ENCODE measurements at places on chromosomes 4 and X.
A peak's percentile ranks its signal among the peaks of the same experiment; 100 is the strongest.

GRCh38 chr4:111836601-111837000 lies 308.7 kb upstream of the FAM241A start:
- no peak for DNase-seq

DNA sequence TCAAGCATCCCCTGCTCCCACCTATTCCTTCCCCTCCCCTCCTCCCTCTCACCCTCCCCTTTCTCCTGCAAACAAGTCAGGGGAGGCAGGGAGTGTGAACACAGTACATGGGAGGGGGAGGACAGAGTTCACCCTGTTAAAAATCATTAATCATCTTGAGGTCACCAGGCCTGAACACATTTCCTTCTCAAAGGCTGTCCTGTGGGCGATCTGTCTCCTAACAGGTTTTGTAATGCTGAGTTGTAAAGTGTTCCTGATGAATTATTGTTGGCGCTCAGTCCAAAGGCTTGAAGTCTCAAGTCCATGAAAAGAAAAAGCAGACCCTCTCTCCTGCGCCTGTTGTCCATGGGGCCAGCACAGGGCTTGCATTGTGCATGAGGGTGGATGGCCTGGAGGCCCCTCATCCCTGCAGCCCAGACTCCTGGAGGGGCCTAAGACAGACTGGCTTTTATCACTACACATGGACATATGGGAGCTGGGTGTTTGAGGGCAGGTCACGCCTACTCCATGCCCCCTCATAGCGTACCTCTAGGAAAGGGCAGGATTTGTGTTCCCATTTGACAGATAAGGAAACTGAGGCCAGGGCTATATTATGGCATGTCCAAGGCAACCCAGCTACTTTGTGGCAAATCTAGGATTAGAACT lies 189.1 kb downstream of the RAB28 start:
- DNase-seq, result no peak

GRCh38 chr4:5711479-5712184 lies 631 bp downstream of the EVC start:
- peak; percentile 58 for DNase-seq

- no peak for DNase-seq
Measured at GRCh38 chr4:62640296-62640695, 1440.2 kb downstream of the ADGRL3 start.

DNA sequence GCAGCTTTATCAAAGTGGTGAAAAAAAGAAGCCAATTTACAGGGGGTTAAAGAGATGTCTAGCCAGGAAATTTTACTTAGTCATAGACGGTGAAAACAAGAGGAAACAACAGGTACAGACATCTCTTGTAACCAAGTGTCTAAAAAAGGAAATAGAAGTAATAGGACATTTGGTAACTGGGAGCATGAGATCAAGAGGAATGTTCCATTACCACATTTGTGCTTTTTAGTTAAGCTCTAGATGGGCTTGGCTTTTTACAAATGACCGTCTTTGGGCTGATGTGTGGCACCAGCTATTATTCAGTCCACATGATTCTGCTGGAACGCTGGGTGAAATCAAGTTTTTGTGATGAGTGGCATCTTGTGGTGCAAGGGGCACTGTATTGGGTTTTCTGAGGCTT lies 179.5 kb downstream of the SMIM20 start:
- DNase-seq, result no peak

DNA sequence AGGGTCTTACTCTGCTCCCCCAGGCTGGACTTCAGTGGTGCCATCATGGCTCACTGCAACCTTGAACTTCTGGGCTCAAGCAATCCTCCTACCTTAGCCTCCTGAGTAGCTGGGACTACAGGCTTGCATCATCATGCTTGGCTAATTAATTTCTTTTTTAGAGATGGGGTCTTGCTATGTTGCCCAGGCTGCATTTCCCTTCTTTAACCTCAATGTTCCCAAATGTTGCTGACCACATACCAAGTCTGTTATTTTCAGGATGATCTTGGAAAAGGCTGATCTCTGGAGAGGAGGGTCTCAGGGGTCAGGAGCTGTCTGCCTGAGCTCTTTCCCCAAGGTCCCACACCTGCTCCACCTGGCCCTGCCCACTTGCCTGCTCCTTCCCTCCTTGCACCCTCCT lies 13.0 kb downstream of the CACNA1F start:
- peak; percentile 2 for DNase-seq

- DNase-seq, result no peak
Measured at GRCh38 chr4:118935819-118936218, 47.2 kb downstream of the SYNPO2 start.

DNA sequence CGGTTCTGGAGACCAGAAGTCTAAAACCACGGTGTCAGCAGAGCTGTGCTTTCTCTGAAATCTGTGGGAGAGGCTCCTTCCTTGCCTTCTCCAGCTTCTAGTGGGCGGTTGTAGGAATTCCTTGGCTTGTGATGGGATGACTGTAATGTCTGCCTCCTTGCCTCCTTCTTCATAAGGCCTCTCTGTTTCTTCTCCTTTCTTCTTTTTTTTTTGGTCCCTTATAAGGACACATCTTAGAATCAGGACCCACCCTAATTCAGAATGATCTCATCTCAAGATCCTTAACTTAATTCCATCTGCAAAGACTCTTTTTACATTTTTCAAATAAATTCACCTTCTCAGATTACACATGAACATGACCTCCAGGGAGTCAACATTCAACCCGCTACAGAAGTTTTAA lies 186.9 kb downstream of the STK32B start:
- no peak for DNase-seq

DNA sequence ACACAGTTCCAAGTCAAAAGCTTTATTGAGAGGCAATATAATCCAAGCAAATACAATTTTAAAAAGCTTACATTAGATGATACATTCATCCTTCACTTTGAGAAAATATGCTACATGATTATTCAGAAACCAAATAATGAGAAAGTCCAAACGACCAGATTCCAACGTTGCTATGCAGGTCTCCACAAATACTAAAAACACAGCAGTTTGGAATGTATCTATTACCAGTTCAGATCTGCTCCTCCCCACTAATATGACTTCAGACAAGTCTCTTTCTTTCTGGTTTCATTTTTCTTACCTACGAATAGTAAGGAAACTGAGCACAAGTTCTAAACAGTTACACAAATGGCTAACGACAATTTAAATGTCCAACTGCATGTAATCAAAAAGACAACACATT lies 9.5 kb downstream of the NAF1 start:
- no peak for DNase-seq

- no peak for DNase-seq
Measured at GRCh38 chr4:4766564-4766963, 92.9 kb upstream of the MSX1 start.

GRCh38 chr4:20368926-20369325 lies 117.2 kb downstream of the SLIT2 start:
- no peak for DNase-seq

DNA sequence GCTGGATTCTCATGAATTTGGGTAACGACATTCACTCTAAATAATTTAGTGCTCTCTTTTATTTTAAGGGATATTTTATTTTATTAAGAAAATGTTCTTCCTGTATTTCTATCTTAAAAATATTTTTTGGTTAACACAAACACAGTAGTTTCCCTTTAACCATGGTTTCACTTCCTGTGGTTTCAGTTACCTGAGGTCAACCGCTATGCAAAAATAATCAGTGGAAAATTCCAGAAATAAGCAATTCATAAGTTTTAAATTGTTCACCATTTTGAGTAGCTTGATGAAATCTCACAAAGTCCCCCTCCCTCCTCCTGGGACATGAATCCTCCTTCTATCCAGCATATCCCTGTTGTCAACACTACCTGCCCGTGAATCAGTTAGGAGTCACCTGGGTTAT lies 71.4 kb downstream of the GBA3 start:
- DNase-seq, result no peak

DNA sequence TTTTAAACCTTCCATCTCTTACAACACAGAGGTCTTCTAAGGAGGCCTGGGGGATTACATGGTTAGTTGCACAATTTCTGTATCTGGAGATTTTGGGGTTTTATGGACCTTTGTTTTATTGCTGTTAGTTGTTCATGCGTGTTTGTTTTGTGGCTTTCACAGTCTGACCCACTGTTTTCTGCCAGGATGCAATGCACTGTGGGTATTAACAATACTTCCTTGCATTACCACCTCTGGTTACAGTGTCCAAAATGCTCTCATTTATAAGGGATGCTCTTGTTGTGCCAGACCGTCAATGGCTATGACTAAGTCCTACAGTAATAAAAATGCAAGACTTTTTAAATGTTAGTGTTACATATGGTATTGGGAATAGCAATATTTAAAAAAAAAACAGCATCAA lies 730.2 kb downstream of the KCTD8 start:
- no peak for DNase-seq

DNA sequence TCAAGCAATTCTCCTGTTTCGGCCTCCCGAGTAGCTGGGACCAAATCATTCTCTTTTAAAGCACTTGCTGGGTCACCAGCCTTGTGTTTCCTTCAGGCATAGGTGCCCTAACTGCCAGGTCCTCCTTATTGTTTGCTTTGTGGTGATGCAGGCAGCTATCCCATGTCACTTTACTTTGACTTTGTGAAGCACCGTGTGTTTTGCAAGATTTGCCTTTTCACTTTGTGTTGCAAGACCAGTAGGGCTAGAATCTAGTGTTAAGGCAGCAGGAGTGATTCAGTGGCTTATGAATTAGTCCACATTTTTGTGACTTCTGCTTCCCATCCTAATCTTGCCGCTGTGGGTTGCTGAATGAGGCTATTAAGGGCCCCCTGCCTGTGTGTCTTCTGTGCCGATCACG lies 20.2 kb downstream of the SYAP1 start:
- no peak for DNase-seq

- DNase-seq, result no peak
Measured at GRCh38 chrX:55522596-55523276, 33.1 kb upstream of the USP51 start.

- DNase-seq, result no peak
Measured at GRCh38 chr4:20393486-20394100, 141.9 kb downstream of the SLIT2 start.

DNA sequence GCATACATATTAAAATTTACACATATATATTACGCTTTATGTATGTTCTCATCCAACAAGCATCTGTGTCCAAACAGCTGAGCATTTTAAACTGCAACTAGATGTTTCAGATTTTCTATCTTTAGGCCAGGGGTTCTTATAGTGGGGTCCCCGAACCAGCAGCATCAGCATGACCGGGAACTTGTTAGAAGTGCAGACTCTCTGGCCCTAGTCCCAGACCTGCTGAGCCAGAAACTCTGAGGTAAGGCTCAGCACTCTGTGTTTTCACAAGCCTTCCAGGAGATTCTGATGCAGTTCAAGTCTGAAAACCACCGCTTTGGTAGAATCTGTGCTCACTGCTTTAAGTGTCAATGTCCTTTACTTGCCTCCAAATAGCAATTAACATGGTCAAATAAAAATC lies 266.2 kb upstream of the CASK start:
- DNase-seq, result no peak

DNA sequence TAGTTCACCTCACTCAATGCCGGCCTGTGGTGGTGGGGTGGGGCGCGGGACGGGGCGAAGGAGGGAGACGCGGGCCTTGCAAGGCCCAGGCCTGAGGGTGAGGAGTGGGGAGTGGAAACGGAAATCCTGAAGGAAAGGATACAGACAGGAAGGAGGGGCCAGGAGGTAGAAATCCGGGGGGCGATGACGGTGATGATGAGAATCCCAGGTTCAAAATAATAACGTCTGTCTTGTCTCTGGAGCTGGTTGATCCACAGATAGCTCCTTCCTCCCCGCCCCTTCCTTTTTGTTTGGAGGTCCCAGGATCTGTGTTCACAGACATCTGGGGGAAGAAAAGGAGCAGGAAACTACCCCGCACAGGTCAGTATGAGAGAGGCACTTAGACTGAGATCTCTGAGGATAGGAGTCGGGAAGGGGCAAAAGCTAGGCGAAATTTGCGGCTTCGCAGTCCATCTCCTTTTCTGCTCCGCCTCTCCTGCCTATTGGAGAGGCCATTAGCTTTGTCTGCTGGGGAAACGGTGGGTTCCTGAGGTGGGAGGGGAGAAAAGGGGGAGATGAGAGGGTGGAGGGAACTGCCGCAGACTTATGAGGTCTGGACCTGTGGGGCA lies 746 bp downstream of the TCEAL7 start:
- no peak for DNase-seq

DNA sequence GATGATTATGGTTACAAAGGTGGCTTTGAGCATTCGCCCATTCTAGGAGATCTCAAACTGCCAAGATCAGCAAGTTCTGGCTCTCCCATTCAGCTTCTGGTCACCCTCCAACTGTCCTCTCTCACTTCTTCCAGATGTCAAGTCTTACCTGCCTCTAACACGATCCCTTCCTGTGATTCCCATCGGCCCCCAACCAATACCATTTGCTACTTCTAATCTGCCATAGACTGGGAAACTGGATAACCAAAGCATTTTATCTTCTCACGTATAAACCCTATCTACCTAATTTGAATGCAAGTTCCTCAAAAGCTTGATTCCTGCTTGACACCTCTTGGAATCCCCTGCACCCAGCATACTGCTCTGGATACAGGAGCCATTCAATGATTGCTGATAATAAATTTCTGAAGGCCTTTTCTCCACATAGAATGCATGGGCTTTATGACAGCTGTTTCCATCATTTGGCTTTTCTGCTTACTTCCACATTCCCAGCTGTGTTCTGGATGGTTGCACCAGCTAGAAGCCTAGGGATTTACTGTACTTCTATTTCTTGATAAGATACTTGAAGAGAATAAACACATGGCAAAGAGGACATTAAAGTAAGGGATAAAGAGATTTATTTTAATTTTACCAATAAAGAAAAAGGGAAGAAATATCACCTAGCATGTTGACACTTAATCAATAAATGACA lies 9.6 kb downstream of the GPC4 start:
- DNase-seq, result no peak

DNA sequence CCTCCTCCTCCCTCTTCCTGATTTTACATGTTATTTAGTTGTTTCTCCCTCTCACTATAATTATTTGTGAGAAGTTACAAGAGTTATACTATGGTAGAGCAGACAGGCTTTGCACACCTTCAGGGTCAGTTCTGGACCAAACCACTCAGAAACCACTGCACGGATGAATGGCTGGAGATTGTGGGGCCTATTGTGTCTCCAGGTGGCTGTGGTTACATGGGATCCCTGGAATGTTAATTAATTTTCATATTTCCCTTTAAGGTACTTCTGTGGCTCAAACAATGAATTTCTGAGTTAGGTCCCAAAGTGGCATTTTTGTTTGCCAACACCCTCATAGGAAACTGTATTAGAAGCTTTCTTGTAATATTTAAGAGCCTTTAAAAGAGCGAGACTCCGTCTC lies 151.9 kb downstream of the BMPR1B start:
- DNase-seq, result no peak

GRCh38 chr4:183356931-183357675 lies 34.9 kb upstream of the CLDN24 start:
- DNase-seq, result peak; percentile 61

DNA sequence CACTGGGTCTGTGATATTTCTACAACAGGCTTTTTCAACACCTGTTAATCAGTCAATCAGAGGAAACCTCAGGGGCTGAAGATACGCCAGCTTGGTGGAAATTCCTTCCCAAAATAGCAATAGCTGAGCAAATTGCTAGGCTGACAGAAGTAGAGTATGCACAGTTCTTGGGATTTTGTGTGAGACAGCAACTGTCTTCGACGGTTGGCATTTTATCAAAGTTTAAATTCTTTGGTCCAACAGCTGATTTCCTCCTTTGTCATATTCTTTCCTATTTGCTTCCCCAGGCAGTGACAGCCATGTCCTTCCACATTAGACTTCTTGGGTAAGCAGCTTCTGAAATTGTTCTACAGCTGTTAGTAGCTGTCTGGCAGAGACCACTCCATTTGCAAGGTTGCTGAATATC lies 8.0 kb upstream of the PALLD start:
- DNase-seq, result no peak

Measured in posterior vena cava (tissue), 2 donors.